ENCODE measurements at places on chromosomes 6 and 20. TPM values are rescaled to one million over a fixed set of nuclear protein-coding genes. Genes with fewer than 3 reads are reported as not detected.
A peak's percentile ranks its signal among the peaks of the same experiment; 100 is the strongest.

DNA sequence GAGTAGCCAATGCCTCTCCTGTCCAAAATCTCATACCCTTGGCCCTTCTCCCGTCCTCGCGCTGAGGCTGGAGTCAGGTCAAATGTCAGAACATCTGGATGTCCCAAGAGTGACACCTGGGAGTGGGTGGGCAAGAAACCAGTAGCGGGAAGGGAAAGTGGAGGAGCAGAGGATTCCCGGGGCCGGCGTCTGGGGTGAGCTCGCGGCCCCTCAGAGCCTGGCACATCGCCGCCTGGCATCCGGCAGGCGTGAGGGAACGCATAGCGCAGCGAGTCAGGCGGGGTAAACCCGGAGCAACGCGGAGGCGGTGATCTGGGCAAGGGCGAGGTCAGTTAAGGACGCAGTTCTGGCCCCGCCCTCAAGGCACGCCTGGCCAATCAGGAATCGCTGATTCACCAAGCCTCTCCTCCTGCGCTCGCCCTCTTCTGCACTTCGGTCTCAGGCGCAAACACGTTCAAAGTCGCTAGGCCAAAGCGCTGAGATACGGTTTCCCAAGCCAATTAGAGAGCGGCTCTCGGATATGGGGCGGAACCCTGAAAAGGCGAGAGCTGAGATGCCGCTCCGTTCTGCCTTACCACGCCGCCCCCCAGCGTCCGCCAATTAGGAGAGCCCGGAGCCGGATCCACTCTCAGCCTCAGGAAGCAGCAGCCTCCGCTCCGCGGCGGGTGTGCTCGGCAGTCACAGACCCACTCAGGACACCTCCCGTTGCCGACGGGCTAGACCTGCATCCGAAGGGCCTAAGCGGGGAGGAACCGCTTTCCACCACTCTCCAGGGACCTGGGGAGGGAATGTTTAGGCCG, 22.5 kb downstream of the VPS52 start:
- DNase-seq = peak; percentile 98

DNA sequence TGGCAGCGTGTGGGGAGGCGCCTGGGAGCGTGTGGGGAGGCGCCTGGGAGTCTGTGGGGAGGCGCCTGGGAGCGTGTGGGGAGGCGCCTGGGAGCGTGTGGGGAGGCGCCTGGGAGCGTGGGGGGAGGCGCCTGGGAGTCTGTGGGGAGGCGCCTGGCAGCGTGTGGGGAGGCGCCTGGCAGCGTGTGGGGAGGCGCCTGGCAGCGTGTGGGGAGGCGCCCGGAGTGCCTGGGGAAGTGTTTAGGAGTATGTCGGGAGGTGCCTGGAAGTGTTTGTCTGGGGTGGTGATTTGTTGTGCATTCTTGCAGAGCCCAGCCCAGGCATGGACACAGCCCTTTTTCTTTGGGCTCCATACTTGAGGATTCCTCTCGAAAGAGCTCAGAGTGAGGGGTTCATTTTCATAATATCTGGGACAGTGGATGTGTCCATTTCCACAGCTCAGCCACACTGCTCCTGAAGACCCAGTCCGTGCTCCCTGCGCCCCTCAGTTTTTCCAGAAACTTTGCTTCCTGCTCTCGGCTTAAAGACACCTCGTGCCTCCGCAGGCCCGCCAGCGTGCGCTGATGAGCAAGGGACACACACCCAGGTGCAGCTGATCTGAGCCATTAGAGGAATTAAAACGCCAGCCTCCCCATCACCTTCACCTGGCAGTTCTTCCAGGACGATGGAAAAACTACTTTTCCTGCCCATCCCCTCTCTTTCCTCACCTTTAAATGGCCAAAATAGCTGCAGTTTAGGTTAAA, 172.2 kb upstream of the THBS2 start:
- peak; percentile 30 for DNase-seq

DNA sequence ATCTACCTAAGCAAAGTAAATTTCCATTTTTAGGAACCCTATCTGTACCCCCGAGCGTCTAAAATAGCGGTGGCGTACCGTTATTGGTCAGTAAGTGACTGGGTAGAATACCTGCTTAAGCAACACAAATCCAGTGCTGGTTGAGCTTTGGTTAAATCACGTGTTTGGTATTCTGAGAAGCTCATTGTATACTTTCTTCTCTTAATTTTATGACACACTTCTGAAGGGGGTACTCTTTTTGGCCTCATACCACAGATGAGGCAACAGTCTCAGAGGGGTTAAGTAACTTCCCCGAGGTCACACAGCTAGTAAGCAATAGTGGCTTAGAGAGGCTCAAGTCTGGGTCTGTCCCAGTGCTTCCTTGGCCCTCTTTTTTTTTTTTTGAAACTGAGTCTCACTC, 151.2 kb downstream of the TFAP2C start:
- DNase-seq = no peak

GRCh38 chr6:105137388-105137787, 42.4 kb downstream of the POPDC3 start:
- no peak for DNase-seq

- DNase-seq = no peak
These were observed 7.3 kb downstream of the FOXP4 start for GRCh38 chr6:41553405-41553999.

DNA sequence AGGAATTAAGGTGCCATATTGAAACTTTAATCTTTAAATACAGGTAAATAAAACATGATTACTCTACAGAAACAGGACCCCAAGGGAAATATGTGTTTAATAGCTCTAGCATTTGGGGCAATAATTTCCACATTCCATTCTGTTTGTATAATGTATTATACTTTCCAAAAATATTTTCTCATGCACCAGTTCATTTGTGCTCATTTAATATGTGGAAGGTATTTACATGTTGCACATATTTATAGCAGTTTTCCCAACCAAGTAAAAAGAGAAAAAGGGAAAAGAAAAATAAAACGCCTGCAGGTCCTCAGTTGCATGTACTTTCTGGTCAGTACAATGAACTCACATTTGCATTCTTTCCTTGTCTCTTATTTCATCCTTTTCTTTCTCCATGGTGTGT, 129.5 kb upstream of the SULF2 start:
- DNase-seq = no peak

DNA sequence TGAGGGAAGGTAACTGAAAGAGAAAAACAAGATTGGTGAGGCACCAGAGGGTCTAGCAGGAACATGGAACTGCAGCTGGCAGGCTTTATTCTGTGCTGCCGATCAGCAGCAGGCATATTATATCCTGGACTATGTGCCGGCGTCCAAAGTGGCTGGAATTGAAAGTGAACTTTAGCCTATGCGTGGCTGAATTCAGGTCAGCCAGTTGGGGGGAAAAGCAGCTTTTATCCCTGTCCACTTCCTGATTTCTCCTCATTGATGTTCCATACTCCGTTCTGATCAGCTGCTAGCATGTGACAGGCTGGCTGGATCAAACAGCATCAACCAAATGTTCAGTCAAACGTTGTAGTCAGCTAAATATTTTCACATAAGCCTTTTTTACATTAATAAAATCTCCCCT, 99.0 kb downstream of the CAP2 start:
- no peak for DNase-seq

GRCh38 chr6:28553986-28554881, 28.6 kb downstream of the GPX5 start:
- DNase-seq = no peak

DNA sequence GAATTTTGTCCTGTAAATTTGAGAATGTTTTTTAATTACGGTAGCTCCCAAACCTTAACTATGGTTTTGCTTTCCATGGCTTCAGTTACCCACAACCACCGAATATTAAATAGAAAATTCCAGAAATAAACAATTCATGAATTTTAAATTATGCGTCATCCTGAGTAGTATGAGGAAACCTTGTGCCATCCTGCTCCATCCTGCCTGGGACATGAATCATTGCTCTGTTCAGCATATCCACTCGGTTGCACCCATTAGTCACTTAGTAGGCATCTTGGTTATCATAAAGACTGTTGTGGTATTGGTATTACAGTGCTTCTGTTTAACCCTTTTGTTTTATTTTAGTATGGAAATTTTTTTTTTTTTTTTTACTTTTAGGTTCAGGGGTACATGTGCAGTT, 39.7 kb downstream of the KCNS1 start:
- DNase-seq = peak; percentile 24

GRCh38 chr6:106658469-106658868, 29.1 kb downstream of the QRSL1 start:
- DNase-seq = no peak

DNA sequence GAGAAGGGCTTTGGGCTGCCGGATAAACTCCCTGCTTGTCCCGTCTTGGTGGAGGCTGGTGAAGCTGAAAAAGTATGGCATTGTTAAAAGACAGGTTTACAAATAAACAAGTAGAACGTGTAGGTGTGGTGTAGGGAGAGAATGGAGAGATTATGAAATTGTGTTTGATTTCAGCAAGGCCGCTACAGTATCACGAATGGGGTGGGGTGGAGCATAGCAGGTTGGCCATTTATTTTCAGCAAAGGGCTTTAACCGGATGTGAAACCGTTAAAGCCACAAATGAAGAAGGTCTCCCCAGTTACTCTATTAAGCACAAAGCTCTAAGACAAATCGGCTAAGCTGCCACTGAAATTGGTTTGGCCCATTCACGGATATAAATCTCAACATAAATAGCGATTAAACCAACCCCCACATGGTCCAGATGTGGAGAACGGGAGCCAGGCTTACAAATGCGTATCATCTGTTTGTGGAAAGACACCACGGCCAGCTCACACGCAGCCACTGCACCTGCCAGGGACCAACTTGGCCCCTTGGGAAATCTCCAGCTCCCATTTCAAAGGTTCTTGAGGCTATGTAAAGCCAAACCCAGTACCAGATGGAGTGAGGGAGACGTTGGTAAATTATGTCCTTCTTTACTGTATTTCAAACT, 94.0 kb downstream of the ZMYND8 start:
- no peak for DNase-seq

Gene PSMF1
- total RNA-seq = 32.4 TPM

Gene CLPSL1
- not detected for total RNA-seq

Gene TMEM244
- not detected for total RNA-seq

Gene SLC22A1
- not detected for total RNA-seq

Gene WFDC12
- total RNA-seq = not detected

Gene MOXD1
- 0.07 TPM for total RNA-seq

Gene MDFI
- total RNA-seq = 26.8 TPM

Gene TCF21
- total RNA-seq = not detected

Gene NKAPL
- 1.2 TPM for total RNA-seq

Gene HLA-DQA1
- total RNA-seq = not detected

Gene PM20D2
- total RNA-seq = 23.2 TPM

Gene PRL
- total RNA-seq = not detected
